ENCODE measurements at places on chromosomes 12 and 14.

GRCh38 chr12:3299929-3300832 is 190.8 kb upstream of the PRMT8 start:
- peak; percentile 76 for DNase-seq

- DNase-seq: no peak
Measured at GRCh38 chr12:24297516-24297915, 348.0 kb upstream of the SOX5 start.

DNA sequence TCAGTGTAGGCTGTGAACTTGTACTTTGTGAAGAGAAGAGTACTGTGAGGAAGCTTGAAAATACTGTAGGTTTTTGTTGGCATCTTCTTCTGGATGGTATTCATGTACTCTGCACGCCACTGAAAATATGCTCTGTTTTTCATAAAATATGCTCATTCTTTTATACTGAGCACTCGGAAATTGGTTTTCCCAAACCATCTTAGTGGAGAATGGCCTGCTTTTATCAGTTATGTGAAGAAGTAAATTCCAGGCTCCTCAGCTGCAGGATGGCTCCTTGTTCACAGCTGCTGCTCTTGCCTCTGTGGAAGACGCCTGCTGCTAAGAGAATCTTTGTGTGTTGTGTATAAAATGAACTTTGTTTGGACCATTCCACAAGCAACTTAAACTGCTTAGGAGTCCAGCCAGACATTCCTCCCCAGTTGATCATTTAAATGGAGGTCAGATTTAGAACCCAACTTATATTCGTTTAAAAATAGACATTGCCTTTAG is 443.5 kb upstream of the RGS6 start:
- DNase-seq: no peak

DNA sequence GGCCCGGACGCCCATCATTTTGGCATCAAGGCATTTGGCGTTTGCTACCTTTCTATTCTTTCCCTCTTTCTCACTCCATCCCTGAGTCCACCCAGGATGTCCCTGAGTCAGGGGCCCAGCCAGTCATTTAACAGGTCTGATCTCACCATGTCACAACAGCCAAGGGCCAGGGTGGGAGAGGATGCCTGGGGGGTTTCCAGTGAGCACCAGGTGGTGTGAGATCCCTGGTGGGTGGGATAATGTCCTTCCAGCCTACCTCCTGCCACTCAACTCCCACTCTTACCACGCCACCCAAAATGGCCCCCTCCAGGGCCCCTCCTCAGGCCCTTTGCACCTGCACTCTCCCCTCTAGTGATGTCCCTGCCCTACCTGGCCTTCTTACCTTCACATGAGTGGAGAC is 310.8 kb downstream of the BCL11B start:
- DNase-seq: no peak

- no peak for DNase-seq
Measured at GRCh38 chr12:25328072-25328712, 77.5 kb upstream of the KRAS start.

- no peak for DNase-seq
Measured at GRCh38 chr14:33634631-33635030, 316.2 kb downstream of the EGLN3 start.

DNA sequence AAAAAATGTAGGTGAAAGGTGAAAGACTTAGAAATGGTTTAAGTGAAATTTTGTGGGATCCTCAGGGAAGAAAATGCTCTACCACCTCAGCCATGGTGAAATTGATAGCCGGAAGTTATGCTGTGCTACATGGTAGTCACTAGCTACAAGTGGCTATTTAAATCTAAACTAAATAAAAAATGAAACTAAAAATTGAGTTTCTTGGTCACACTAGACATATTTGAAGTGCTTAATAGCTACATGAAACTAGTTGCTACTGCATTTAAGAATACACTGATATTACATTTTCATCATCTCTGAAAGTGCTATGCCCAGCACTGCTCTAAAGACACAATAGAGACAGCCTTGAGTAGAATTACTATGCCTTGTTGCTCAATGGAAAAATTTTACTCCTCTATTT is 10.3 kb upstream of the SLCO1B3 start:
- DNase-seq: no peak

DNA sequence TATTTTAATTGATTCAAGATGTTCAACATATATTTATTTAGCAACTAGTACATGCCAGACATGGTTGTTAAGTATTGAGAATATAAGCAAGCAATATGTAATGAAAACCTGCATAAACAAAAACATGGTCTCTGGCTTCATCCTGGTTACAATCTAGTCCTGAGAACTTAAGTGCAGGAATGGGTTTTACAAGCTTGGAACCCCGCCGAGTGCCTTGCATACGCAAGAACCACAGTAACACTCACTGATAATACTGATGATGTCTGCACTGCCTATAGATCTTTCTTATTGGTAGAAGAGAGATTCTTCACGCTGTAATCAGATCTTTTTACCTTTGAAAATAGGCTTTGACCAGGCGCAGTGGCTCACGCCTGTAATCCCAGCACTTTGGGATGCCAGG is 22.9 kb upstream of the CALM1 start:
- no peak for DNase-seq

- no peak for DNase-seq
Measured at GRCh38 chr14:61559641-61560201, 135.6 kb upstream of the HIF1A start.

DNA sequence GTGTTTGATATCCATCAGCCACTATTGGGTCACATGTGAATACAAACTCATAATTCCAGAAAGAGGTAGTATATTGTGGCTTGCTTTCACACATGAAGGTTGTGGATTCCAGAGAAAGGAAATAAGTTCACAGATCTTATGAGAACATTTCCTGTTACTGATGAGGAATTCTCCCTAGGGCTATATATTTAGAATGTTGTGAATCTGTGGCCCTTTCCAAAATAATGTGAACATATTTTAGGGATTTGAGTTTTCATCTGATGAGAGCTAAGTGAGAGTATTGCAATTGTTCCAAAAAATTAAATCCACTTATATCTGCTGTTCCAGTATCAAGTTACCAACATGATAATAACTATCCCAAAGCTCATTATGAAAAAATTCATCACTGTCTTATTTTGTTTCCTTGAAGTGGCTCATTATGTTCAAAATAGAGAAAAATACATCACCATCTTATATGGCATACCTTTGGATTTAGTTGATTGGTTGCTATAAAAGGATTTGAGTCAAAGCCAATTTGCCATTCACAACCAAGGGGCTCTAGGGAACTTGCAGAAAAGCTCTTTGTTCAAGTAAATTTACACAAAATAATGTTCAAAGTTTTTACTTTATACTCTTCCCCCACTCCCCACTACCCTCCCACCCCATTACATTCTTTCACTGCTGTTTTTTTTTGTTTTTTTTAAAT is 76.3 kb downstream of the MYRFL start:
- no peak for DNase-seq

DNA sequence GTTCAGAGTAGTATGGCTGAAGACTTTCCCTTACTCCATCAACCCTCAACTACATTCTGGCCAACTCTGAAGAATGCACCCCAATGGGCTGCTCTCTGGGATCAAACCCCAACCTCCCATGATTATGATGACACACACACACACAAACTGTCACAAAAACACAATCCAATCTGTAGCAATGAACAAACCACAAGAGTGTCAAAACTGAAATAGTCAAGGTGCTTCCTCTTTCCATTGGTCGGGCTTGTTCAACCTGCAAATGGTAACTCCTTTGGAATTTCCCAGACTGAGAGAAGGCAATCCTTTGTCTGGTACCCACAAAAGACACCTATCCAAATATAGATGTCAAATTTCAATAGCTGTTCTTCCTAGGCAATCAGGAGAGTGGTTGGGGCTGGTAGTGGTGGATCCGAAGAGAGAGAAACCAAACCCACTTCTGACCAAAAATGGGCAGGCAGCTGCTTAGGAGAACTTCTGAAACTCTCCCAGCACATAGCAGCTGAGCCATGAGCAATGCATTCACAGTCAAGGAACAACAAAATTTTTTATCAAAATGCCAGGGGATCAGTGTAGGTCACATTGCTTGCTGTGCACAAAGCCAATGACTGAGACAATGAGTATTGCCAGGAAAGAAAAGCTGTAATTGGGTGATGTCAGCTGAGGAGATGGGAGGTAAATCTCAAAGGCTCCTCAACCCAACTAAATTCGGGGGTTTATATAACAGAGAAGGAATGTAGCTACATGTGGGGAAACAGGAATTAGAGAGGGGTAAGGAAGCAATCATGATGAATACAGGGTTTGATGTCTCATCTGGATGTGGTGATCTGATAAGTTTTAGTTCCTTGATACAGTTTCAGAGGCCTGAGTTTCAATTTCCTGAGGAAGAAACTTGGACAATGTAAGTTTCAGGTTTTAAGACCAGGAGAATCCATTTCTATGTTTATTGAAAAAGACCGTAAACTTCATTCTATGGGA is 191.4 kb downstream of the KITLG start:
- no peak for DNase-seq

- DNase-seq: no peak
Measured at GRCh38 chr12:47021298-47021697, 58.1 kb upstream of the PCED1B start.

GRCh38 chr14:49886523-49886922 is 6.4 kb upstream of the ARF6 start:
- no peak for DNase-seq

- no peak for DNase-seq
Measured at GRCh38 chr12:115638733-115639647, 638.5 kb downstream of the MED13L start.

DNA sequence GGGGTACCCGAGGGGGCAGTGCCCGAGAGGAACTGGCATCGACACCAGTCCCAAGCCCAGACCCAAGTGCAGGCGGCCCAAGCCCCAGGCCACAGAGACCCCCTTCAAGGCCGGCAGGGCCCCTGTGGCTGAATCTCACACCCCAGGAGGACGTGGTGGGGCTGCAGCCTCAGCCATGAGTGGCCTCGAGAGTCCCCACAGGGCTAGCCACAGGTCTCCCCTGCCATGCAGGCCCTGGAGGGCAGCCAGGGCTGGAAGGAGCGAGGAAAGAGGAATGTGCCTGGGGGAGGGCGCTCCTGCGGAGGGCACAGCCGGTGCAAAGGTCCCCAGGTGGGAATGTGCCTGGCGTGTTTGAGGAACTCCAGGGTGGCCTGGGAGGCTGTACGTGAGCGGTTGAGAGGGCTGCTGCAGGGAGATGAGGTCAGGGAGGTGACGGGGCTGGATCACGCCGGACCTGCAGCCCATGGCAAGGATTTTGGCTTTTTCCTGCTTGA is 86.1 kb downstream of the NCOR2 start:
- DNase-seq: no peak

GRCh38 chr12:72888693-72889092 is 616.5 kb downstream of the TRHDE start:
- DNase-seq: no peak

GRCh38 chr12:108804271-108804953 is 53.0 kb downstream of the SSH1 start:
- no peak for DNase-seq

- DNase-seq: no peak
Measured at GRCh38 chr12:27844366-27845090, 64.5 kb upstream of the MANSC4 start.

- no peak for DNase-seq
Measured at GRCh38 chr12:3644104-3644503, 108.8 kb downstream of the CRACR2A start.

DNA sequence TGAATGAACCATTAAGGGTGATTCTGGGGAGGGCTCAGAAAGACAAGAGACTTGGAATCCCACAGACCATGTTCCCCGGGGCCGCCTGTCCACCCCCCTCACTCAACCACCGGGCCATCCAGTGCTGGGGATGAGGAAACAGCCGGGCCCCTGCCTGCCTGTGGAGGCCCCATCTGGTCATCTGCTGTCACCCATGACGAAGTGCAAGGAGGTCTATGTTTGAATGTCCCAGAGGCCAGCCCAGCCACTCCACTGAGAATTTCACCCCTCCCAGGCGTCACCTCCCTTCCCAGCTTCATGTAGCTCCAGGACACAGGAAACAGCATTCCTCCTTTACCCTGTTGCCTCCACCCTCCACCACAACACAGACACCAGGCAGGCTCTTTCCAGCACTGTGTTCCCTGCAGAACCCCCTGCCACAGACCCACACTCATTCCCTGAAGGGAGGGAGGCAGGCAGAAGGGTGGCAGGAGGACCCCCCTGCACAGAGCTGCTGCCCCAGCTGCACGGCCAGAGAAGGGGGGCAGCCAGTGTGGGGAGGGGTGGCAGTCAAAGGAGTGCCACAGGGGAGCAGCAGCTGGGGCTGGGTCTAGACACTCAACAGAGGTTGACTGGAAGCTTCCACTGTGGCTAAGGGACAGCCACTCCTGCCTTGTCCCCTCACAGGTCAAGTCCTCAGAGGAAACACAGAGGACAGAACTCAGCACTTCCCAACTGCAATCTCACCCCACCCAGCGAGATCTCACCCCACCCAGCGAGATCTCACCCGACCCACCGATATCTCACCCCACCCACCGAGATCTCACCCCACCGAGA is 50.3 kb upstream of the PPP2R5C start:
- no peak for DNase-seq

DNA sequence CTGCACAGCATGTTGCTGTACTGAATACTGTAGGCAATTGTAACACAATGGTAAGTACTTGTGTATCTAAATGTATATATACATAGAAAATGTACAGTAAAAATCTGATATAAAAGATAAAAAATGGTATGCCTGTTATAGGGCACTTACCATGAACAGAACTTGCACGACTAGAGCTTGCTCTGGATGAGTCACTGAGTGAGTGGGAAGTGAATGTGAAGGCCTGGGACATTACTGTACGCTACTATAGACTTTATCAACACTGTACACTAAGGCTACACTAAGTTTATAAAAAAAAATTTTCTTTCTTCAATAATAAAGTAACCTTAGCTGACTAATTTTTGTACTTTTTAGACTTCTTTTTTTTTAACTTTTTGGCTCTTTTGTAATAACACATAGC is 24.2 kb upstream of the NEDD1 start:
- DNase-seq: no peak

DNA sequence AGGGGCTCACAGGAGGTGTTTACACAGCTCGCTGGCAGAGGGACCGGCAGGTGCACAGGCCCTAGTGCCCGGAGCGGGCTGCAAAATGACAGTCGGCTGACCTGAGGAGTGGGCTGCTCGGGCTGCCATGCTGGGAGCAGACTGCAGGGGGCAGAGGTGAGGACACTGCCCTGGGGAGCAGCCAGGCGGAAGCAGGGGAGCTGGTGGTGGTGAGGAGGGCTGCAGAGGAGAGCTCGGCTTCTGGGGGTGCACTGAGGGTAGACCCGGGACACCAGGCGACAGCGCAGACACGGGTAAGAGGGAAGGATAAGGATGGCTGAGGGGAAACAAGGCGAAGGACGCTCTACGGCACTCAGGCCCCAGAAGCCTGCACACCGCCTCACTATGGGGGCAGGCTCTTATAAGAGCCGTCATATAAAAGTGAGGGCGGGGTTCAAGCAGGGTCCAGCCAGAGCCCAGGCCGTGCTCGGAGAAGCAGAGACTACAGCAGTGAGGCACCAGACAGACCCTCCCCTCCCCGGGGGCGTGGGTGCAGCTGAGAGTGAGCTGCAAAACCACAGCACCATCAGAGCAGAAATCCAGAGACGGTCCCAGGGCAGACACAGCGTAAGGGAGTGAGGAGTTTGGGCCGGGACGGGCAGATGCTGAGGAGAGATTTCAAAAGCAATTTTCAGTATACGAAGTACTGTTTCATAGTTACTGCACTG is 62.5 kb downstream of the CCDC88C start:
- peak; percentile 64 for DNase-seq

Data from activated CD8-positive, alpha-beta memory T cell treated with anti-CD3 and anti-CD28 coated beads, Interleukin-2, amount 50 U/mL, for 4 hours (primary cell).